A549 treated with RU486 at 1 μM for 4 hours (cell line): ENCODE measurements at places on chromosomes 5 and 9. TPM values are rescaled to one million over a fixed set of nuclear protein-coding genes. Genes with fewer than 3 reads are reported as not detected.

Gene PCDHA7
- total RNA-seq, result 0.05 to 0.15 TPM (median 0.11 TPM) in 4 of 5 replicates, not detected in the other

Gene KCNV2
- not detected in 5 replicates for total RNA-seq

Gene ANXA1
- 1,170 to 1,524 TPM (median 1,352 TPM) in 5 replicates for total RNA-seq

Gene FOXD4L6
- total RNA-seq, result 0.11 TPM in 1 of 5 replicates, not detected in the others

Gene CDC37L1
- 7.3 to 14.2 TPM (median 13.8 TPM) in 5 replicates for total RNA-seq

Gene SYK
- 0.02 to 0.25 TPM (median 0.04 TPM) in 3 of 5 replicates, not detected in the others for total RNA-seq

Gene TXN
- total RNA-seq, result 1,188 to 1,427 TPM (median 1,329 TPM) in 5 replicates

Gene PROB1
- total RNA-seq, result 0.19 to 0.34 TPM (median 0.27 TPM) in 5 replicates

Gene CDX1
- not detected in 5 replicates for total RNA-seq

Gene GABRA6
- not detected in 5 replicates for total RNA-seq

Gene OR13C3
- total RNA-seq, result not detected in 5 replicates

Gene LCN15
- not detected in 5 replicates for total RNA-seq

Gene AHRR
- 2.5 to 3.8 TPM (median 2.8 TPM) in 5 replicates for total RNA-seq

Gene CYLC2
- not detected in 5 replicates for total RNA-seq

Gene RASEF
- 6.8 to 9.7 TPM (median 9.6 TPM) in 5 replicates for total RNA-seq

Gene PPIC
- 13.8 to 17.8 TPM (median 15.9 TPM) in 5 replicates for total RNA-seq

Gene STPG3
- total RNA-seq, result not detected in 5 replicates

Gene SARDH
- total RNA-seq, result 0.05 to 0.18 TPM (median 0.07 TPM) in 3 of 5 replicates, not detected in the others

Gene C7
- not detected in 5 replicates for total RNA-seq

Gene CDHR2
- 0.02 to 0.13 TPM (median 0.06 TPM) in 5 replicates for total RNA-seq

Gene SEC61B
- 277 to 323 TPM (median 309 TPM) in 5 replicates for total RNA-seq

Gene CCDC183
- total RNA-seq, result 0.28 to 0.49 TPM (median 0.32 TPM) in 5 replicates

Gene RORB
- total RNA-seq, result not detected in 5 replicates

Gene LRRC70
- total RNA-seq, result 0.11 to 0.59 TPM (median 0.21 TPM) in 3 of 5 replicates, not detected in the others

Gene ATP10B
- not detected in 5 replicates for total RNA-seq

Gene OBP2B
- total RNA-seq, result not detected in 5 replicates

Gene PRR7
- total RNA-seq, result 17.5 to 43.9 TPM (median 41.0 TPM) in 5 replicates

Gene CTSV
- total RNA-seq, result 10.4 to 14.9 TPM (median 12.9 TPM) in 5 replicates
